Naive thymus-derived CD4-positive, alpha-beta T cell (primary cell): ENCODE measurements at places on chromosomes 3 and 15. TPM values are rescaled to one million over a fixed set of nuclear protein-coding genes. Genes with fewer than 3 reads are reported as not detected.

Gene SCAANT1
- not detected for polyA plus RNA-seq

Gene NTRK3
- polyA plus RNA-seq: not detected

Gene ZNF774
- polyA plus RNA-seq: 0.08 TPM

Gene CYP8B1
- not detected for polyA plus RNA-seq

Gene FBXO40
- 0.17 TPM for polyA plus RNA-seq

Gene RHCG
- not detected for polyA plus RNA-seq

Gene LIPH
- polyA plus RNA-seq: not detected

Gene FAM174B
- polyA plus RNA-seq: 7.1 TPM

Gene GABRB3
- not detected for polyA plus RNA-seq

Gene MUC4
- not detected for polyA plus RNA-seq

Gene FAM240A
- polyA plus RNA-seq: not detected

Gene ZBBX
- polyA plus RNA-seq: not detected

Gene APOD
- polyA plus RNA-seq: not detected

Gene GOLGA8N
- polyA plus RNA-seq: 0.28 TPM

Gene POPDC2
- polyA plus RNA-seq: 3.9 TPM

Gene GASK1A
- not detected for polyA plus RNA-seq

Gene UPK1B
- 1.3 TPM for polyA plus RNA-seq

Gene MYNN
- polyA plus RNA-seq: 12.8 TPM

Gene TUSC7
- polyA plus RNA-seq: not detected

Gene HYKK
- polyA plus RNA-seq: 6.2 TPM

Gene PEX11A
- polyA plus RNA-seq: 2.4 TPM

Gene GOLGA8M
- polyA plus RNA-seq: 0.53 TPM

Gene SERINC4
- 8.8 TPM for polyA plus RNA-seq

Gene CCR8
- not detected for polyA plus RNA-seq

Gene RBP2
- polyA plus RNA-seq: not detected

Gene C3orf80
- not detected for polyA plus RNA-seq

Gene CRTAP
- polyA plus RNA-seq: 37.4 TPM

Gene ST6GAL1
- 313 TPM for polyA plus RNA-seq

Gene MINAR1
- polyA plus RNA-seq: 0.25 TPM

Gene ROPN1B
- polyA plus RNA-seq: not detected

Gene IGF2BP2
- polyA plus RNA-seq: not detected

Gene ATP13A5
- not detected for polyA plus RNA-seq

Gene TRH
- not detected for polyA plus RNA-seq

Gene DCUN1D1
- polyA plus RNA-seq: 23.9 TPM

Gene ELL3
- polyA plus RNA-seq: 4.9 TPM

Gene GCSAM
- 27.7 TPM for polyA plus RNA-seq

Gene SLC24A5
- not detected for polyA plus RNA-seq

Gene CTXN2
- not detected for polyA plus RNA-seq

Gene SH2D7
- not detected for polyA plus RNA-seq

Gene DLEC1
- 0.73 TPM for polyA plus RNA-seq

Gene GOLGA8Q
- not detected for polyA plus RNA-seq

Gene AMIGO3
- not detected for polyA plus RNA-seq

Gene KLF15
- polyA plus RNA-seq: not detected

Gene PLSCR5
- polyA plus RNA-seq: not detected

Gene PLIN1
- polyA plus RNA-seq: 0.06 TPM

Gene ITPKA
- 0.22 TPM for polyA plus RNA-seq

Gene PYGO1
- polyA plus RNA-seq: not detected

Gene CADM2
- polyA plus RNA-seq: not detected

Gene TEX55
- polyA plus RNA-seq: not detected

Gene IQCF5
- polyA plus RNA-seq: not detected

Gene EHHADH
- polyA plus RNA-seq: 1.6 TPM

Gene CCR3
- not detected for polyA plus RNA-seq

Gene CAMK1
- polyA plus RNA-seq: 2.1 TPM

Gene CASR
- polyA plus RNA-seq: not detected

Gene DPH3
- 17.5 TPM for polyA plus RNA-seq

Gene SPTBN5
- polyA plus RNA-seq: not detected

Gene CLDN11
- not detected for polyA plus RNA-seq
